ENCODE measurements at places on chromosomes 12 and 14. TPM values are rescaled to one million over a fixed set of nuclear protein-coding genes. Genes with fewer than 3 reads are reported as not detected.

DNA sequence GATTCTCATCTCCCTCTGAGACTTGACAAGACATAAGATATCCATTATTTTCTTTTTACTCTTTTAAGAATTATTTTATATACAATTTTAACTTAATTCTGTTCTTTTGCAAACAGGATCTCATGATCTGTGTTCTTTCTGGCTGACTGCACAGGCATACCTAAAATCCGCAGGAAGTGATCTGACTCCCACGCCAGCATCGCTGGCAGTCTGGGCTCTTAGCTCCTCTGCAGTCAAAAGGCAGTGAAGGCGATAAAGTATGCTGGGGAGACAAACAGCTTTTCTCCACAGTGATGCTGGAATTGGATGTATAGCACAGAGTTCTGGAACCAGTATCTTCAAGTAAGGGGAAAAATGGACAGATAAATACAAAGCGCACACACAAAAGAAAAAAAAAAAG, 52.4 kb downstream of the DICER1 start:
- no peak overlapping the region for H3K4me3 ChIP-seq
- H3K4me1 ChIP-seq = no peaks in the 10 kb centered on the region
- no peaks in the 10 kb centered on the region for H3K27me3 ChIP-seq
- H3K27ac ChIP-seq = no peak overlapping the region
- no peak for DNase-seq

DNA sequence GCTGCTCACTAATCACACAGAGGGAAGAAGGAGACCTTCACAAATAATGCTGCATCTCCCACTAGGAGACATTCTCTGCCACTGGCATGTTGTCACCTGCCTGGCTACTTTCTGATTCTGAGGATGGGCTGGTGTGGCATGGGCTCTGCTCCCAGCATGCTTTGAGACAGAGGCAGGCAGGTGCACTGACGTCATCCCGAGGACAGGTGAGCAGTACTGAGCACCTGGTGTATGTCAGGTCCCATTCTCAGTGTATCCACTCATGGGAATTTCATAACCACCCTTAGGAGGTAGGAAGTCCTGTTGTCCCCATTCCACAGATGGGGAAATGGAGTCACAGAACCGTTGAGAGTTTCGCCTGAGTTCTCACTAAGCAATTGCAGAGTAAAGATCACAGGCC, 597.9 kb downstream of the VRK1 start:
- DNase-seq = no peak
- no peaks in the 10 kb centered on the region for H3K4me1 ChIP-seq
- no peaks in the 10 kb centered on the region for H3K36me3 ChIP-seq
- H3K27ac ChIP-seq = no peak overlapping the region

- H3K4me3 ChIP-seq = no peak overlapping the region
- H3K27ac ChIP-seq = no peak overlapping the region
- H3K4me1 ChIP-seq = peaks cover 13% of the 10 kb centered on the region
- DNase-seq = no peak
- H3K27me3 ChIP-seq = no peaks in the 10 kb centered on the region
- H3K36me3 ChIP-seq = no peaks in the 10 kb centered on the region
Observed at GRCh38 chr12:46071335-46071734, 81.0 kb upstream of the SCAF11 start.

DNA sequence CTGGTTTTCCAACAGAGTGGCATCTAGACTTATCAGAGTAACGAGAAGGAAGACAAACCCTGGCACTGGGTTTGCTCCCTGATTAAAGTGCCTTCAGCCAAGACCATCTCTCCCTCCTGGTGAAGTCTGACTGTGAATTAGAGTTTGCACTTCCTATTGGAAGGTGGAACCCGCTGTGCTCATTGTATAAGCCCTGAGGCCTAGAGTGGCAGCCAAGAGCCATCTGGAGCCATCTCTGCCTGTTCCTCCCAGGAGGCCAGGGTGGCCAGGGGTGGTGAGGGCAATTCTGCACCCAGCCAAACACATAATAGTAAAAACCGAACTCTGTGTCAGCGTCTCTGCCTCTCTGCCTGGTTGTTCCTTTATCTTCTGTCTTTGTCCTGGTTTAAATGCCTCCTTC, 25.0 kb downstream of the MFAP5 start:
- no peak overlapping the region for H3K27ac ChIP-seq
- H3K4me1 ChIP-seq = peaks cover 3% of the 10 kb centered on the region
- DNase-seq = no peak

Gene PRKD1
- total RNA-seq = 0.56 TPM

- no peak overlapping the region for H3K4me3 ChIP-seq
- no peak overlapping the region for H3K27ac ChIP-seq
- no peak for DNase-seq
- H3K36me3 ChIP-seq = no peaks in the 10 kb centered on the region
- no peaks in the 10 kb centered on the region for H3K4me1 ChIP-seq
- no peaks in the 10 kb centered on the region for H3K27me3 ChIP-seq
Observed at GRCh38 chr14:64722842-64723447, 18.7 kb downstream of the PLEKHG3 start.

Gene TRHDE
- total RNA-seq = not detected

Gene TESPA1
- total RNA-seq = 34.4 TPM

Gene ACRBP
- 1.8 TPM for total RNA-seq

Gene GLIPR1L1
- total RNA-seq = not detected

Gene ZBTB39
- total RNA-seq = 6.0 TPM

Gene BICDL1
- 8.8 TPM for total RNA-seq

Gene MYH6
- total RNA-seq = not detected

DNA sequence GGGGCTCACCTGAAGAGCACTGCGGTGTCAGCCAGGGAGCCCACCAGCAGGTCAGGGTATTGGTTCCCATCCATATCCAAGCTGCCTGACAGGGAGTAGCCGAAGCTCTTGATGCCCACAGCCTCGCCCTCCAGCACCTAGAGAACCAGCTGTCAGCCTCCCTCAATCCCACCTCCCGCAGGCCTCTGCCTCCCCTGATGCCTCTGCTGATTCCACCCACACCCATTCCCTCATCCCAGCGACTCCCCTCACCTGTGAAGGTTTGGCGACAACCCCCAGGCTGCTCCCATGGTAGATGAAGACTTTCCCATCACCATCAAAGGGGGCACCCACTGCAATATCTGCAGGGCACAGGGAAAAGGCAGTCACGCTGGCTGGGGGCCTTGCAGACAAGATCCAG, 10.0 kb downstream of the ITGA7 start:
- H3K36me3 ChIP-seq = no peaks in the 10 kb centered on the region
- no peak overlapping the region for H3K4me3 ChIP-seq
- H3K27me3 ChIP-seq = no peaks in the 10 kb centered on the region
- H3K27ac ChIP-seq = no peak overlapping the region

DNA sequence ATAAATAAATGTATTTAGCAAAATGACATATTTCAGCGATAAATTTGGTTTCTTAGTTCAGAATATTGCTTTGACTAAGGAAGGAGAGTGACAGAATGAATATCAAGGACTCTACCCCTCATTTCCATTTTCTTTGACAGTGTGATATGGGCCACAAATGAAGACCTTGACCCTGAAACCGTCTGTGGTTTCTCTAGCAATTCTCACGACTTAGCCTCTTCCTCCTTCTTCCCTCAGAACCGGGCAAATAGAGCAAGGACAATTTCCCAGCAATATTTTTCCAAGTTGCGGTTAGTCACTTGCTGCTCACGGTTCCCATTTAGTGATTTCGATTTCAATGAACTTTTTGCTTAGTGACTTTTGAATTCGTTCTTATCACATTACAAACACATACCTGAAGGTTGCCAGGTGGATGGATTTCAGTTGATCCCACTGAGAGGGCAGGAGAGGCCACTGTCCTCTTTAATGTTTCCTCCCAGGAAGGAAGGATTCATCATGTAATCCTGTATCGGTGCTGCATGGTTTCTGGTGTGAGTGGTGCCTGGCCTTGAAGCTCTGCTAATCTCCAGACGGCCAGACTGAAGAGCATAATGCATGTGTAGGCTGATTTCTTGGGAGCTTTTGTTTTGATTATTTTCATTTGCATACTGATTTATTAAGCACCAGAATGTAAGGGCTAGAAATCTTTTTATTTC, 77.6 kb downstream of the CHST11 start:
- DNase-seq = no peak
- H3K27ac ChIP-seq = no peak overlapping the region
- H3K4me3 ChIP-seq = no peak overlapping the region
- H3K27me3 ChIP-seq = no peaks in the 10 kb centered on the region
- H3K4me1 ChIP-seq = peaks cover 9% of the 10 kb centered on the region

Gene GARIN6
- not detected for total RNA-seq

Gene DNAH10
- 0.53 TPM for total RNA-seq

Gene TAS2R20
- 1.2 TPM for total RNA-seq
